ENCODE measurements at places on chromosomes 7 and 10. TPM values are rescaled to one million over a fixed set of nuclear protein-coding genes. Genes with fewer than 3 reads are reported as not detected.
A peak's percentile ranks its signal among the peaks of the same experiment; 100 is the strongest.

The COL17A1 gene
- not detected for total RNA-seq

The IQUB gene
- total RNA-seq = 0.11 TPM

The OR2A12 gene
- not detected for total RNA-seq

The ARHGEF5 gene
- total RNA-seq = 6.4 TPM

The CD36 gene
- 0.15 TPM for total RNA-seq

The GRB10 gene
- total RNA-seq = not detected

The PTPN20 gene
- total RNA-seq = 2.1 TPM

The TMEM178B gene
- 0.17 TPM for total RNA-seq

The CCDC186 gene
- total RNA-seq = 24.8 TPM

DNA sequence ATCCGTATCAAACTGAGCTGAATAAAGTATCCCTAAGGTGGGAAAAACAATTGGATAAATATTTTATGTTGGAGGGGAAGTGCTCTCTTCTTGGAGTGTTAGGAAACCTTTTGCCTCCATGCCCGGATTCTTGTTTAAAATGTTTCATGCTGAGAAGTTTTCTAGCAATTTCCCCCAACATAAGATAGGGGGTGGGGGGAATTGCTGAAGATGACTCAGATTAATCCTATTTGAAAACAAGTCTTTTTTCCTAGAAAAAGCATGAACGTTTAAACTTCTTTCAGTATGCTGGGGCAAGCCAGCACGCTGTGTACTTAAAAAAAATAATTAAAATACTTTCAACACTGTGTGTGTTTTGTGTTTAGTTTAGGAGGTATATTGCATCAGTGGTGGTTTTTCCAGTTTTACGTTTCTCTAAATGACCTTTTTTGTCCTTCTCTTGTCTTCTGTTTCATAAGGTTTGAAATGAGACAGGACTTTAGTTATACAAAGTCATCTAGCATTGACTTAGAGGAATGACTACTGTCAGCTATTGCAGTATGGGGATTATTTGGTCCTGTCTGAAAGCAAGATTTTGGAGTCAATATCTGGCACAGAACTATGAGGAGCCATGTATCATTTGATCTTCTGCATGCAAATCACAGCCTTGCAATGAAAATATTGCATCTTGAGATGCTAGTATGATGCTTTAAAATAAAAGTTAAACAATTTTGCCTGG lies 295.9 kb downstream of the GATA3 start:
- H3K36me3 ChIP-seq = no peaks in the 10 kb centered on the region
- H3K27me3 ChIP-seq = peaks cover 1% of the 10 kb centered on the region
- H3K4me1 ChIP-seq = no peaks in the 10 kb centered on the region

GRCh38 chr10:21334891-21335696 lies 190.4 kb downstream of the SKIDA1 start:
- H3K27ac ChIP-seq = no peak overlapping the region
- no peak for DNase-seq
- no peaks in the 10 kb centered on the region for H3K36me3 ChIP-seq
- no peak overlapping the region for H3K4me3 ChIP-seq
- no peaks in the 10 kb centered on the region for H3K4me1 ChIP-seq

DNA sequence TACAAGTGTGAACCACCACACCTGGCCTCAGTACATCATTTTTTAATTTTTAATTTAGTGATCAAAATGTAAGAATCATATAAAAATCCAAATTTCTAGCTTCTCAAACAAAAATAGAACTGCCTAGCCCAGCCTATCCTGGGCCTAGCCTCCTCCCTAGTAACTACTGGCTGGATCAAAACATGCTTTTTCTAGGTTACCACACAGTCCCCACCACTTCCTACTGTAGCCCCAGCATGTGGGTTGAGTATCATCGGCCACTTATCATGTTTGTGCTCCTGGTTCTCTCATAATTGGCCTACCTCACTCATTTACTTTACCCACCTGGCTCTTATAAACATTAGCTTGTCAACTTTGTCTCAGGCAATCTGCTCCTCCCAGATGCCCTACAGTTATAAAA lies 52.9 kb downstream of the DNAJC12 start:
- no peak overlapping the region for H3K4me3 ChIP-seq
- H3K27ac ChIP-seq = peak overlapping the region; percentile 77
- H3K36me3 ChIP-seq = no peaks in the 10 kb centered on the region
- no peaks in the 10 kb centered on the region for H3K27me3 ChIP-seq
- DNase-seq = no peak

GRCh38 chr10:129914960-129915359 lies 49.1 kb downstream of the EBF3 start:
- no peak overlapping the region for H3K27ac ChIP-seq
- no peak for DNase-seq
- H3K36me3 ChIP-seq = no peaks in the 10 kb centered on the region
- H3K4me1 ChIP-seq = no peaks in the 10 kb centered on the region
- H3K4me3 ChIP-seq = no peak overlapping the region
- H3K27me3 ChIP-seq = no peaks in the 10 kb centered on the region

GRCh38 chr7:141356161-141356560 lies 195.0 kb upstream of the AGK start:
- no peak for DNase-seq
- no peaks in the 10 kb centered on the region for H3K4me1 ChIP-seq
- no peak overlapping the region for H3K27ac ChIP-seq
- peaks cover 6% of the 10 kb centered on the region for H3K27me3 ChIP-seq
- no peak overlapping the region for H3K4me3 ChIP-seq

DNA sequence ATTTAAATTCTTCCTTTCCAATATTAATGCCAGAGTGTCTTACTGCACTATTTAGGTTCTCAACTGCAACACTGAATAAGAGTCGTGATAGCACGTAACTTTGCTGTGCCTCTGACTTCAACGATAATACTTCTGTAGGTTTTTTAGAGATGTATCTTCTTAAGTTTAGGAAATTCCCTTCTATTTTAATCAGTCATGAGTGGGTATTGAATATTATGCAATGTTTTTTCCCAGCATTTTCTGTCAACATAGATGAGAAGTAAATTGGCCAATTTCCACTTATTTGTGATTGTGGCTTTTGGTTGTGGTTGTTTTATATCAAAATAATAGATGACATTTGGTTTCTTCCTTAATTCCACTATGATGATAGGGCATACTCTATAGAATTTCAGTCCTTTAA lies 6.7 kb upstream of the STK17A start:
- H3K4me1 ChIP-seq = no peaks in the 10 kb centered on the region
- H3K4me3 ChIP-seq = no peak overlapping the region
- no peak overlapping the region for H3K27ac ChIP-seq
- no peaks in the 10 kb centered on the region for H3K36me3 ChIP-seq

DNA sequence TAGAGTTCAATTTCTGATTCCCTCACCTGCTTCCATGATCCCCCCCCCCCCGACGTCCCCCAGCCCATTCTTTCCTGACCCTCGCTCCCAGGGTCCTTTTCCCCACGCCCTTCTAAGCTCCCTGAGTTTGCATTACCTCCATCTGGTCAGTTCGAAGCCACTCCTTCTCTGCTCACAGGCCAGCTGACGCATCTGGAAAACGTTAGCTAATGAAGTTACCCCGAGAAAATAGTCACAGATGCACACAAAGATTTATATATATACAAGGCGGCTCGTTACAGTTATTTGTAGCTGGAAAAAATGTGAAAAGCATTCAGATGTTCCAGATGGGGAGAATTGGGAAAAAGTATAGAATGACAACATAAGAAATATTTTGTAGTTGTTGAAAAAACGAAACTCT lies 630.0 kb upstream of the FOXK1 start:
- H3K4me3 ChIP-seq = no peak overlapping the region
- H3K4me1 ChIP-seq = no peaks in the 10 kb centered on the region
- H3K36me3 ChIP-seq = no peaks in the 10 kb centered on the region
- DNase-seq = no peak
- peaks cover 12% of the 10 kb centered on the region for H3K27me3 ChIP-seq
- no peak overlapping the region for H3K27ac ChIP-seq

DNA sequence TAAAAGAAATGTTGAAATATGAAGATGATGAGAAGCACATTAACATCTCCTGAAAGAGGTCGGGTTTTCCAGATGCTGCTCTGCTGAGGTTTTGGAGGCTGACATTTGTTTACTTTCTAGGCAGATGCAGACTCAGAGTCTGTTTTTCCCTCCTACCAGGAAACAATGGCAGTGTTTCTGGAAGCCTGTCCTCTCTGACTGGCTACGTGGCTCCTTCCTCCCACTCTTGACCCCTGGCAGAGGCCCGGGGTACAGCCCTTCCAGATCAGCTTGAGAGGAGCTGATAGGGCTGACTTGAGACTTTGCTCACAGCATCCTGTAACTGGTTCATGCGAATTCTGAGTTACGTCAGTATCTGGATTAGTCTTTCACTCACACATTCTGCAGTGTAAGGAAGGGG lies 41.1 kb upstream of the IL15RA start:
- peaks cover 14% of the 10 kb centered on the region for H3K4me1 ChIP-seq
- peaks cover 93% of the 10 kb centered on the region for H3K36me3 ChIP-seq
- DNase-seq = no peak

GRCh38 chr10:132869621-132870020 lies 72.7 kb downstream of the CFAP46 start:
- no peak overlapping the region for H3K4me3 ChIP-seq
- H3K36me3 ChIP-seq = no peaks in the 10 kb centered on the region
- H3K4me1 ChIP-seq = no peaks in the 10 kb centered on the region
- peaks cover 18% of the 10 kb centered on the region for H3K27me3 ChIP-seq
- no peak for DNase-seq

DNA sequence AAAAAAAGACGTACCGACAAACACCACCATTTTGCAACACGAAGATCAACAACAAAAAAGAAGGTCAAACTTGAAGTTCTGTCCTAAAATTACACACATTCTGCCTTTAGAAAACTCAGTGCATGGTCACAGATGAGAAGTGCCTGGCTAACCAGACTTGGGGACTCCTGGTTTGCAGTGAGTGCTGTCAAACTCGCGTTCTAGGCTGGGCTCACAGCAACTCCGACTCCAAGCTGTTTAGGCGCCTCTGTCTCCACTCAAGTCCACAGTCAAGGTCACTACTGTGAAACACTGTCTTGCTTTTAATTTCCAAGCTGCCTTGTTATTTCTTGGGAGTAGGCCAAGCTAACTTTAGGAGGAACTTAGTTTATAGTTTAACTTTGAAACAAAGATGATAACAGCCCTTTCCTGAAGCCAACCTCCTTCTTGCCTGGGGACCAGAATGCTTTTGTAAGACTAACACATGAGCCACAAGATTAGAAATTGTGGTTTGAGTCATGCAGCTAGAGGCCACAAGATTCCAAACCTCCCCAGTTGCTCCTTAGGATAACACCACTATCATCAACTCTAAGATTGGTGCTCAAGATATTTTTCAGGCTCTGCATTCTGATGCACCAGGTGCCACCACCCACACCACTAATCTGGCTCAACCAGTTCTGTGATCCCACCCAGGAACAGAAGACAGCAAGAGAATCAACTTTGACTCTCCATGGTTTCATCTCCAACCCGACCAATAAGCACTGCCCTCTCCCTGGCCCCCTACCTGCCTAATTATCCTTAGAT lies 1.1 kb upstream of the DNAAF5 start:
- peak overlapping the region; percentile 30 for H3K27ac ChIP-seq
- H3K27me3 ChIP-seq = no peaks in the 10 kb centered on the region
- H3K4me3 ChIP-seq = peak overlapping the region; percentile 83

GRCh38 chr7:67518580-67518979 lies 521.9 kb downstream of the TYW1 start:
- DNase-seq = no peak
- H3K27ac ChIP-seq = no peak overlapping the region
- H3K4me1 ChIP-seq = no peaks in the 10 kb centered on the region
- no peaks in the 10 kb centered on the region for H3K36me3 ChIP-seq

DNA sequence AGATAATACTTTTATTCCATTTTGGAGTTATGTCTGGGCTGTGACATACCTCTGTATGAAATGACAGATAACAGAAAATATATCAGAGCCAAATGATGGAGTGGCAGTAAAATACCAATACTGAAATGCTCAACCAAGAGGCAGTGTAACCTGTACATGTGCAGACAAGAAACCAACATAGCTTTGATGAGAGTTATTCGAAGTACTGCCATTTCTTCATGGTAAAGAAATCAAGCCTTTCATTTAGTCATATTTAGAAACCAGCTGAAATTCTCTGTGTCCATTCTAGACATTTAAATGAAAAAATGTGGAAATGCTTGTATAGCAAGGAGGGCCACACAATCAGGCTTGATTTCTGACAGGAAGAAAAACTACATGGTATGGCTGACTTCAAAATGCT lies 127.1 kb upstream of the PTPRZ1 start:
- H3K27me3 ChIP-seq = peaks cover 2% of the 10 kb centered on the region
- no peak overlapping the region for H3K27ac ChIP-seq
- no peak overlapping the region for H3K4me3 ChIP-seq
- no peaks in the 10 kb centered on the region for H3K4me1 ChIP-seq
- H3K36me3 ChIP-seq = no peaks in the 10 kb centered on the region

- H3K27ac ChIP-seq = peak overlapping the region; percentile 27
- H3K36me3 ChIP-seq = peaks cover 2% of the 10 kb centered on the region
- DNase-seq = no peak
- peak overlapping the region; percentile 88 for H3K4me3 ChIP-seq
- H3K27me3 ChIP-seq = peaks cover 12% of the 10 kb centered on the region
- H3K4me1 ChIP-seq = peaks cover 20% of the 10 kb centered on the region
These were observed 825 bp downstream of the ZNF862 start for GRCh38 chr7:149838992-149839408.

GRCh38 chr7:151438864-151439601 lies 908 bp downstream of the CRYGN start:
- DNase-seq = no peak
- no peak overlapping the region for H3K27ac ChIP-seq
- peaks cover 33% of the 10 kb centered on the region for H3K27me3 ChIP-seq
- H3K36me3 ChIP-seq = no peaks in the 10 kb centered on the region
- H3K4me1 ChIP-seq = peaks cover 3% of the 10 kb centered on the region

- DNase-seq = no peak
- no peak overlapping the region for H3K27ac ChIP-seq
- no peaks in the 10 kb centered on the region for H3K36me3 ChIP-seq
- no peaks in the 10 kb centered on the region for H3K27me3 ChIP-seq
These were observed 182.2 kb upstream of the INHBA start for GRCh38 chr7:41885078-41885477.

- peaks cover 90% of the 10 kb centered on the region for H3K4me1 ChIP-seq
- H3K27ac ChIP-seq = peak overlapping the region; percentile 89
- peaks cover 23% of the 10 kb centered on the region for H3K36me3 ChIP-seq
- DNase-seq = no peak
- H3K4me3 ChIP-seq = peak overlapping the region; percentile 24
These were observed 277.4 kb upstream of the KLF14 start for GRCh38 chr7:131011432-131011742.

DNA sequence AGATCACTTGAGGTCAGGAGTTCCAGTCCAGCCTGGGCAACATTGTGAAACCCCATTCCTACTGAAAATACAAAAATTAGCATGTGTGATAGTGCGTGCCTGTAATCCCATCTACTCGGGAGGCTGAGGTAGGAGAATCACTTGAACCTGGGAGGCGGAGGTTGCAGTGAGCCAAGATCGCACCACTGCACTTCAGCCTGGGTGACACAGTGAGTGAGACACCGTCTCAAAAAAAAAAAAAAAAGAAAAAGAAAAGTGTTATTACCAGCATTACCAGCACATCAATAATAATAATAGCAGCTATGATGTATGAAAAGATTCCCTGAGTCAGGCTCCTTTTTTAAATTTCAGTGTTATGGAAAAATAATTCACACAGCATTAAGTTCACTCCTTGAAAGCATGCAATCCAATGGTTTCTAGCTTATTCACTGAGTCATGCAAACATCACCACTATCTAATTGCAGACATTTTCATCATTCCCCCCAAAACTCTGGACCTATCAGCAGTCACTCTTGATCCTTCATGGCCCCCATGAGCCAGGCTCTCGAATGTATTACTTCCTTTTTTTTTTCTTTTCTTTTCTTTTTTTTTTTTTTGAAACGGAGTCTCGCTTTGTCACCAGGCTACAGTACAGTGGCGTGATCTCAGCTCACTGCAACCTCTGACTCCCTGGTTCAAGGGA lies 228.4 kb downstream of the FANK1 start:
- H3K27ac ChIP-seq = no peak overlapping the region
- DNase-seq = no peak
- H3K4me1 ChIP-seq = no peaks in the 10 kb centered on the region
- H3K27me3 ChIP-seq = no peaks in the 10 kb centered on the region
- no peaks in the 10 kb centered on the region for H3K36me3 ChIP-seq
